ENCODE measurements at places on chromosomes 3 and 15.

DNA sequence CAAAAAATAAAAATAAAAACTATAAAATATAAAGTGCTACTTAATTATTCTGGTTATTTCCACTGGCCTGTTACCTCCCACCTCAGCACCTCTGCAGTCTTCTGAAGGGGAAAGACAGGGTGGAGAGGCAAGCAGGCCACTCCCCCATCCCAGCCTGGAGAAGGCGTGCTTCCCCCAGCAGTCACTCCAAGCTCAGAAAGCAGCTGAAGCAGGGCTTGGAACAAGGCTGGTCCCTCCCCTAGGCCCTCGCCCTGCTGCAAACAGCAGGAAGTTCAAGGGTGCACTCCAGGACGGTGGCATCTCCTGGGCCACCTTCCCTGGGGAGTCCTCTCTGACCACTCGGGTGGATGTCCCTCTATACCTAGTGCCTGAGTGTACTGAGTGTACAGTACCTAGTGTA lies 21.4 kb downstream of the CACNA2D2 start:
- no peak for DNase-seq

DNA sequence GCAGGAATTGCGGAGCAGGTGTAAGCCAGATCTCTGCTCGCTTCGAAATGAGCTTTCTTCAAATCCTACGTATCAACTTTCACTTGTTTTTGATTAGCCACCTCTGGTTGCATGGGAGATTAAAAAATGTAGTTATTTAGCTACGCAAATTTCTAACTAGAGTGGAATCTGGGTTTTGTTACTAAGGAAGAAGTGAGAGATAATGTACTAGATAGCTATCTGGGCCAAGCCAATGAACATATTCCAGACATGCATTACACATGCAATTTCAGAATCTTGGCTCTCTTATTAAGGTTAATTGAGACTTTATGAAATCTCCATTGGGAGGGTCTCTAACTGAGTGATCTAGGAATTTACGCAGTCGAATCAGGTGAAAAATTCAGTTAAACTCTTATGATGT lies 765.7 kb downstream of the DIPK2A start:
- no peak for DNase-seq

- no peak for DNase-seq
These were observed 29.1 kb downstream of the PLXND1 start for GRCh38 chr3:129577366-129577765.

DNA sequence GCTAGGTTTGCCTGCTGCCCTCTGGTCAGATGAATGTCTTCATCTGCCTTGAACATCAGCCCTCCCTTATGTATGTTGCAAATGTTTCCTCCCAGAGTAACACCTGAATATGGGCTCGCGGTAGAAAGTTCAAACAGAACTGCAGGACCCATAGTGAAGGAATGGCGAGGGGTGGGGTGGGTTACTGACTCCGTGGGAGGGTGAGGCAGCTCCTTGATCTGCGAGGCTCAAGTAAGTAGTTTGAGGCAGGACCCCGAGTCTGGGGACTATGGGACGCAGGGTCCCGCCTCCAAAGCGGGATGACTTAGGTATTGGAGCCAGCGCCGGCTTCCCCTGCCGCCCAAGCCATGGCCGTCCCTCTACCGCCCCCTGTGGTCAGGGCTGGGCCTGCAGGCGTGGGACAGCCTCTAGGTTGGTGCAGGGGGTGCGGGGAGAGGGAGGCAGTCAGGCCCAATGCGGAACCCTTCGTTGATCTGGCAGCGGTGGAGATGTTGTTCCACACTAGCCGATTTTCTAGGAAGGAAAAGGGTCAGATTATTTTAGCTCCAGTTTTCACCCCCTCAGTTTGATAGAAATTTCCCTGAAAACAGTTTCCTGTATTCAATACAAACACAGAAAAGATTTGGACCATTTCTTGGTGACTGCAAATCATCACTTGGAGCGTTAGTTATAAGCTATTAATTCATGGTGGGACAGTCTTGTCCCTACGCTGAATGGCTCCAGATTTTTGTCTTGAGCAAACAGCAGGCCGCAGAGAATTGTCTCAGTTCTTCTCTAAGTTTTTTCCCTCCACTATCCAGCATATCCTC lies 72.3 kb downstream of the CORO2B start:
- DNase-seq = no peak

DNA sequence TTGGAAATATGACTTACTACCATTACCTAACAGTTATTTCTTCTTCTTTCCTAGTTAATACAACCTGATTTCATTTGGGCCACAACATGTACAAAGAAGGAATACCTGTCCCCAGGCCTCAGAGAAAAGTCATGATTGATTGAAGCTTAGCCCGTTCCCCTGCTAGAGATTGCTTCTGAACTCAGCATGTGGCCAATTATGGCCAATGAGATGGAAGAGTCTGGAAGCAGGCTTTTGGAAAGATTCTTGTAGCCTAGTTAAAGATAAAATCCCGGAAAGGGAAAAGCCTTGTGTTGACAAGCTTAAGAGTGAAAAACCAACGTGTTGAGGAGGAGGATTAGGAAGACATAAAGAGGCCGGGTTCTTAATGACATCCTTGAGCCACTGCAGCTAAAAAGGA lies 17.0 kb upstream of the TM6SF1 start:
- no peak for DNase-seq

DNA sequence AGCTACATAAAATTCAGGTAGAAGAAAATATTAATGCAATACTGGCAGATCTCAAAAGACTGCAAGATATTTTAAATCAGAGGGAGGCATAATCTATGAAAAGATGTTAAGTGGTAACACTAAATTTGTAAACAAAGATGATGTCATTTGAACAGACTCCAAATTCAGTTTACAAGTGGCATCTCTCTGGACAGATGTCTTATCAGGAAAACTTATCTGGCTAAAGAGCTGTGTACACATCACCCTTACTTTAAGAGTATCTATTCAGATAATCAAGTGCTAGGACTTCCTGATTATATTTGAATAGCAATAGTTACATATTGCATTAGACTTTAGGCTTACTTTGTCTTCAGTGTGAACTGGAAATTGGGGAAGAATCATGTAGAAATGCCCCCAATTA lies 231.5 kb downstream of the WDR72 start:
- DNase-seq = no peak

- no peak for DNase-seq
These were observed 1.3 kb downstream of the RYK start for GRCh38 chr3:134249296-134249841.
